ENCODE measurements at places on chromosomes 5 and 9. TPM values are rescaled to one million over a fixed set of nuclear protein-coding genes. Genes with fewer than 3 reads are reported as not detected.

BNC2 gene
- 8.7 TPM for polyA plus RNA-seq

C5orf58 gene
- polyA plus RNA-seq, result 0.59 TPM

SARDH gene
- polyA plus RNA-seq, result 10.1 TPM

TLE1 gene
- polyA plus RNA-seq, result 72.4 TPM

DTWD2 gene
- polyA plus RNA-seq, result 14.2 TPM

CDKN2B-AS1 gene
- polyA plus RNA-seq, result not detected

FOXD4L5 gene
- polyA plus RNA-seq, result 0.12 TPM

DNA sequence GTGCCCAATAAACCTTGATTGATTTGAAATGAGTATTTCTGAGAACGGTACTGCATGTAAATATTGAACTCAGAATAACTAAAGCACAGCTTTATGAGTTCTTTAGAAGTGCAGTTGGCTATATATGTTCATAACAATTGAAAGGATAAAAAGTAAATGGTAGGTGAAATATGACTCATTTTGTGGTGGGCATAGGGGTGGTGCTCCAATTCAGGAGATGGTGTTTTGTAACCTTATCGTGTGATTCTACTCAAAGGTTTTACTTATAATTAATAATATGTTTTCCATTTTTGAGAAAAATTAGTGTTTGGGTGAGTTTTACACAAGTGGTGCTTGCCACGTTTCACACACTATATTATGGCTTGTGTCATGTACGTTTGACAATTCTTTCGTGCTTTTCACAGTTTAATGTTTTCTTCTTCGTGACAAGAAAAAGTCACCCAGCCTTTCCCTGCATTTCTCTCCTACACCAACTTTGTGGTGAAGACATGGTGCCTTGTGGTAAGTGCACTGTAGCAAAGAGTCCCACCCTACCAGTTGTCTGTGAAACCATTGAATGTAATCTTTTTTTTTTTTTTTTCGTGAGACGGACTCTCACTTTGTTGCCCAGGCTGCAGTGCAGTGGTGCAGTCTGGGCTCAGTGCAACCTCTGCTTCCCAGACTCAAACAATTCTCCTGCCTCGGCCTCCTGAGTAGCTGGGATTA is 492.5 kb upstream of the SGCD start:
- no peak for DNase-seq

DNA sequence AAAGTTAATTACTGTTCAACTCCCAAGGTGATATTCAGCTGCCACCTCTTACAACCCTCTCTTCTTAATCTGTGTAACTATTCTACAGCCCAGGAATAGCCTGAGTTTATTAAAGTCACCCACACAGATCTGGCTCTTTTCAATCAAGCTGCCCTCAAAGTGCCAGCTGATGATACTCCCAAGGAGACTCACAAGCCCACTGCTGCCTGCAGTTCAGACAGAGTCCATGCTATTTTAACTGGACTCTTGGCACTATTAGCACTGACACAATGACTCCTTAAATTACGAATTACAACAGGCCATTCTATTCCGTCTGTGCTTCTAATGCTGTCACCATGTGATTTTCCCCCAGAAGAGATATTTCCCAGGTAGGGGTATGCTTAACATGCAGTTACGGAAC is 26.3 kb downstream of the REEP5 start:
- no peak for DNase-seq

- no peak for DNase-seq
These were observed 69.7 kb downstream of the RGS7BP start for GRCh38 chr5:64575561-64575960.

- no peak for DNase-seq
These were observed 650.3 kb downstream of the CCDC171 start for GRCh38 chr9:16202914-16203728.

- no peak for DNase-seq
These were observed 34.3 kb downstream of the NACC2 start for GRCh38 chr9:136060671-136061371.

GRCh38 chr9:91090130-91090410 is 271.6 kb downstream of the AUH start:
- DNase-seq, result no peak

DNA sequence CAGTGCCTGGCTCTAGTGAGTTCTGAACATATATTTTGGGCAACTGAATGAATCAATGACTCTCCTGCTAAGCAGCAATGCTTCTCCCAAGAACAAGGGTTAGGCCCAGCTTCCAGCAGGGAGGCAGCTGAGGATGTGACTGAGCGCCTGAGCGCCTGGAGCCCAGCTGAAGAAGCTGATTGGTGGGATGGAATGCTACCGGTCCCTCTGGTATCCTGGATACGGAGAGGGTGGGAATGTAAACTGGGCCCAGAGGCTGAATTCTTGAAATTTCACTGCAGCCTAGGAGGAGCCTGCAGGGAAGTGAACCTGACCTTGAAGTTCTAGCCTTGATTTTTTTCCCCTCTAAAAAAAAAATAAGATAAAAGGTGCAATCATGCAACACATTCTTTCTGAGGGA is 43.2 kb downstream of the WWC1 start:
- peak; percentile 73 for DNase-seq

- no peak for DNase-seq
These were observed at the start of gene CCDC183 for GRCh38 chr9:136796238-136796774. Gene CCDC183, plus strand, starts transcription at chr9:136796338. Its CDS starts 60 bp downstream, at chr9:136796398.

DNA sequence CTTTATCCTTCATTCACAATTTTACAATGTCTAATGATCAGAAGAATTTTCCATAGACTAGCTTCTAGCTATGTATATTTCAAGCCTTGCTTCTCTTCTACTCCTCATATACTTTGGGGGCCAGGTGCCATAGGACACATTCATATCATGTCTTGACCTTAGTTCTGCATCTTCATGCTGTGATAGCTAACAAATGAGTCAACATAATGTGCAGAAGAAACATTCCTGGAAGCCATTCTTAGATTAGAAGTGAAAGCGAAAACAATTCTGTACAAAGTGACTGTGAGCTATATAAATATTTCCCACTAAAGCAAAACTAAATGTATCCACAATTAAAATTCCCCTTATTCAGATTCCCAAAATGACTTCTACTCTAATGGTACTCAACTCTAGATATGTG is 320.2 kb upstream of the NREP start:
- DNase-seq, result no peak

DNA sequence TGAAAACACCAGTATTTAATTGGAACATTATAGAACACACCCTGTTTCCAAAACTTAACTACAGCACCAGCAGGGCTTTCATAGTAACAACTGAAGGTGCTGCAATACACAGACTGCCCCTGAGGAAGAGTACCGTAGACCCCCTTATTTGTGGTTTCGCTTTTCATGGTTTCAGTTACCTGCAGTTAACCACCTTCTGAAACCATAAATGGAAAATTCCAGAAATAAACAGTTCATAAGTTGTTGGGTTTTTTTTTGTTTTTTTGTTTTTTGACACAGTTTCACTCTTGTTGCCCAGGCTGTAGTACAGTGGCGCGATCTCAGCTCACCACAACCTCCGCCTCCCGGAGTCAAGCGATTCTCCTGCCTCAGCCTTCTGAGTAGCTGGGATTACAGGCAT is 9.5 kb upstream of the GLDC start:
- DNase-seq, result no peak

DNA sequence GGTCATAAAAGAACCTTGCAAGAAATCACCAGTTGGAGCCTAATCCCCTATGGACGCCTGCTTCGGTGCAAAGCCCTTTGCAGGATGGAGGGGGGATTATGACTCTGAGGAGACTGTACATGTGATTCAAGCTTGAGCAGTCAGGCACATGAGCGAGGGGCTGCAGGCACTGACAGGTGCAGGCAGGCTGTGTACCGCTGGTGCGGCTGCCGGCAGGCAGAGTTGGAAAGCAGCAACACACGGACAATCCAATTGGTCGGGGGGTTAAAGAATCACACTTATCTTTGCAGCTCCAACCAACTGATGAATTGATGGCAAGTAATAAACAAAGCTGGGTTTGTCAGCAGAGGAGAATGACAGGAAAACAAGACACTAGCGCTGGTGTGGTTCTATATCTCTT is 5.7 kb downstream of the WHRN start:
- no peak for DNase-seq

GRCh38 chr9:120692901-120693699 is 21.2 kb downstream of the MEGF9 start:
- no peak for DNase-seq

DNA sequence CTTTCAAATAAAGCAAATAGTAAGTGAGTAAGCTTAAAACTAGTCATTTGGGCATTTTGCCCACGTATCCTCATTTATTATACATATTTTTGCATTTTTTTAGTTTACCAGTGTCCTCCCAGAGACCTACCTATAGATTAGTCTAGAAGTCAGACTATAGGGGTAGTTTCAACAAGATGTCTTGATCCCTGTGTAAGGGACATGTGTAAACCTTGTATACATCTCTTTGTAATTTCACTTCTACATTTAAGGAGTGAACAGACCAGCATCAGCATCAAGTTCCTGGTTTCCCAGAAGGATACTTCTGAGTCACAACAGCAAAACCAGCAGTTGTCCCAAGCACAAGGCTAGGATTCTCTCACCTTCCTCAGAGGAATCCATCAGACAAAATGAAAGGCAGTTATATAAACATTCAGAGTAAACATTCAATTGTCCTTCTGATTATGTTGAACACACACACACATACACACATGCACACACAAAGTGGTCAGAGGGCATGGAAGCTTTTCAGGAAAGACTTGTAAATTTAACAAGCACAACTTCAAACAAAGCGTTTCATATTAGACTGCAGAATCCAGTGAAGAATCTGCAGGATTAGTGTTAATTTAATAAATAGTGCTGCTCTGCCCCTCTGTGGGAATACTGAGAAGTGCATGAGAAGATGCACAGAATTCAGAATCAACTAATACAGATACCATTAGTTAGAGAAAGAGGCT is 55.4 kb downstream of the HINT1 start:
- DNase-seq, result peak; percentile 8

DNA sequence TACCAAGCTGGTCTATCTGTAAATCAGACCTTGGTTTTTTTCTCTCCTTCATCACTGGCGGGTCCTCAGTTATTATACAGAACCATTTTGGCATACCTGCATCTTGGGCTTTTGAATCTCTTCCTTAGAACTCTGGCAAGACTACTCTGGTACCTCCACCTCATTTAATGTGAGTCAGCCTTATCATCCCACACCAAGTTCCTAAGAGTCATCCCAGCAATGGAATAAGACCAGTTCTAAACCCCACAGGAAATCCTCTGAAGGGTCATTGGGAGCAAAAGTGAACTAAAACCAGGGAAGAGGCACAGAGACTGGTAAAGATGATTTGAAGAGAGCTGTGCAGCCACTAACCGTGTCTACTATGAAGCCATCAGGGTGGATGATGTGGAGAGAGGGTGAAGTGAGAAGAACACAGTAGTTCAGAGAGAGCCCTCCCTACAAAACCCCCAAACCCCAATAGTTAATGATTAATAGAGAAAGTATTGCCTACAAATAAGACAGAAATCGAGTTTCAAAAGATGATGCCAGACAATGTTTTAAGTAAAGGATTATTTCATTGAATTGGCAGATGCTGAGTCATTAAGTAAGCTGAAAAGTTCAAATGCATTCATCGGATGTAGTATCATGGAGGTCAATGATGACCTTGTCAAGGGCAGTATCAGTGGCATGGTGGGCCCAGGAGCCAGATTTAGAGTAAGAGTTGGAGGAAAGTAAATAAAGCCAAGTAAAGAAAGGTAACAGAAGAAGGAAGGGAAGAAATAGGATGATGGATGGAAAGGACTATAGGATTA is 85.4 kb downstream of the PCSK1 start:
- no peak for DNase-seq

GRCh38 chr5:158513490-158514318 is 586.0 kb downstream of the EBF1 start:
- DNase-seq, result no peak

DNA sequence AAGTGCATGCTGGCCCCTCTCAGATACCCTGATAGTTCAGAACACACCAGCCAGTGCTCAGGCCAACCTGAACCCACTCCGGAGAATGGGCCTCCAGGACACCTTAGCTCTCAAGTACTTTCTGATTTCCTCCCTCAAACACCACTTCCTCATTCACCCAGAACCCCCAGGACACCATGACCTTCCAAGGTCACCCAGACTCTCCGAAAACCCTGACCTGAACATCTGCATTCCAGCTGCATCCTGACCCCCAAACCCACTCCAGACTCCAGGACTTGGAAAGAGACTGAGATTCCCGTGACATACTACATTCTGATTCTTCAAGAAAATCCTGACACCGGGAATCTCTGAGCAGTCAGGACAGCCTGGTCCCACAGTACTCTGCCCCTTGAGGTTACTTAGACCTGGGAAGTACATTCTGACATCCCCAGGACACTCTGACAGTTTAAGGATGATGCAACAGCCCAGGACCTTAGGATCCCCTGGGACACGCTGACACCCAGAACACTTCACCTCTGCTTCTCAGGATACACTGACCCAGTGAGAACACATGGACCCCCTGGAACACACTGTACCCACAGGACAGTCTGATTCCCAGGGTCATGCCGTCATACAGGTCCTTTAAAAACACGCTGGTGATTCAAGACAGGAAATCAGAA is 747 bp upstream of the PROP1 start:
- no peak for DNase-seq

- no peak for DNase-seq
These were observed 812.0 kb upstream of the ZNF608 start for GRCh38 chr5:125558466-125558865.

Measured in left renal pelvis (tissue), 4 donors.